ENCODE measurements at places on chromosomes 1 and 21.

GRCh38 chr1:68174738-68175113, 57.6 kb downstream of the WLS start:
- DNase-seq: no peak

DNA sequence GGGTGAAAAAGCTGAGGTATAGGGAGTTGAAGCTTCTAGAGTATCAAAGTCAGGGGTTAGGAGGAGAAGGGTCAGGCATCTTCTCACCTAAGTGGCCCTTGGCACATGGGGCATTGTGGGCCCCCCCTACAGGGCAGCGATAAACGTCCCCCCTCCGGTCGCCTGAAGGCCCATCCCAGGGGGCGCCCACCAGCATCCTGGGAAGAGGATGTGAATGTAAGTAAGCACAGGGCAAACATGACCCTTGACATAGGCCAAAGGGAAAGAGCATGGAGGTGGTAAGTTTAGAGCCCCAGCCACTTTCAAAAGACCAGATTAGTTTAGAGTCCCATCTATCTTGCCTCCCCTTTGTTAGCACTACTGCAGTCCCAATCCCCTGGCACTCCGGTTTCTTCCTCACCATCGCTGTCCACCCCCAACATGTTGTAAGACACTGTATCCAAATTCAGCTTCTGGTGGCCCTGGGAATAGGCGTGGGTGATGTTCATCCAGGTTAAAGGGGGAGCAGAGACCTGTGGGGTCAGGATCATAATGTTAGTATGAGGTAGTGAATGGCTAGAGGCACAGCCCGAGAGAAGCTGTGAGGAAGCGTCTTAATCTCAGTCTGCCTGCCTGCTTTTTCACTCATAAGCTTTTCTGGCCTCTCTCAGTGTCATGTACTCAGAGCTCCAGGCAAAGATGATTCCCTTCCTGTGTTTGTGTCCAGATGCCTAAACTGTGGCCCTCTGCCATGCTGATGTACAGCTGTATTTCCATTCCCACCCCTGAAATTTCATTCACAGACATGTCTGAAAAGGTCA, 2.7 kb downstream of the ITGA10 start:
- DNase-seq: no peak

DNA sequence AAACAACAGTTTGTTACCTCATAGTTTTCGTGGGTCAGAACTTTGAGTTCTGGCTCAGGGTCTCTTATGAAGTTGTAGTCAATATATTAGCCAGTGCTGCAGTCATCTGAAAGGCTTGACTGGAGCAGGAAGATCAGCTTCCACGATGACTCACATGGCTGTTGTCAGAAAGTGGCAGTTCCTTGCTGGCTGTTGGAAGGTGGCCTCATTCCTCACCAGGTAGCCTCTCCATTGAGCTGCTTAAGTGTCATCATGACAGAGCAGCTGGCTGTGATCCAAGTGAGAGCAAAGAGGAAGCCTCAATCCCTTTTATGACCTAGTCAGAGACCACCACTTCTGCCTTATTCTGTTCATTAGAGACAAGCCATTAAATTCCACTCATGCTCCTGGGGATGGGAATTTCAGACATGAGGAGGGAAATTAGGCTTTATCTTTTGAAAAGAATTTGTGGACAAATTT, 5.6 kb downstream of the OSBPL9 start:
- no peak for DNase-seq

- no peak for DNase-seq
These were observed 7.0 kb downstream of the DDOST start for GRCh38 chr1:20654104-20654690.

DNA sequence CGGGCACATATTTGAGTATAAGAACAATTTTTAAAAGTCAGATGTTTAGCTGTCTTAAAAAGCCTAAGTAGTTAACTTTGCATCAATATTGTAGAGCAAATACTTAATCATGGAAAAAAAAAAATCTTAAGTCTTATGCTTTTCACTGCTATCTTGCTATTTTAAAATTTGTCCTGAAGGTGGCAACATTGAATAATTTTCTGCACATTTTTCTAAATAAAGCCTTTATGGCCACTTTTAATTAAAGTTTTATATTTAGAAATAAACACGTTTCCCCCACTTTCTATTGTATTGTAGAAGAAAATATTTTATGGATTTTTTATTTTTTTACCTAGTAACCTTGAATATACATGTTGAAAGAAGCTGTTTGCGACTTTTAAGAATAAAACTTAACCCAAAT, 198.8 kb downstream of the AMY1C start:
- DNase-seq: no peak

DNA sequence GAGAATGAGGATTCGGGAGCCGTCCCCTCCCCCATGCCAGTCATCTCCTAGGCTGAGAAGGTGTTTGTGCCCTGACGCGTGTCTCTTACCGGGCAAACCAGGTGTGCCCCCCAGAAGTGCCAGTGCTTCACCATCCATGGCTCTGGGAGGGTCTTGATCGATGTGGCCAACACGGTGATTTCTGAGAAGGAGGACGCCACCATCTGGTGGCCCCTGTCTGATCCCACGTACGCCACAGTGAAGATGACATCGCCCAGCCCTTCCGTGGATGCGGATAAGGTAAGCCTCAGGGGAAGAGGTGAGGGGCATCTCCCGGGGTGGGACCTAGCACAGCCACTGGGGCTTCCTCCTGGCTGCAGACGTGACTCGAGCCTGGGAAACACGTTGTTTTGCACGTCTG, 959 bp downstream of the PADI6 start:
- DNase-seq: no peak

DNA sequence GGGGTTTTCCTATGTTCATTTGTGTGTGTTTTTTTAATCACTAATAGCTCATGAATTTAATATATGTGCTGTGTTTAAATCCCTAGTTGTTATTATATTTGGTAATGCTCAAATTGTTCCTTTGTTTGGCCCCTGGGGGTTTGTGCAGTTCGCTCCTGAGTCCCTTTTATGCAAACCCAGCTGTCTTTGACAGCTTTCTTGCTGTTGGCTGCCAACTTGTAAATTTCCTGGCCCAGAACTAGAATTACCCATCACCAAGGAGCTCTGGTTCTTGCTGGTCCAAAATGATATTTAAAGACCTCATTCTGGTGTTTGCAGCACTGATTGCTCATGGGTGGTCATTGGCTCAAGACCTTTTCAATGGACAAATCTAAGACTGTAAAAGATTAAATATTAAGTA, 39.6 kb upstream of the PGBD5 start:
- DNase-seq: no peak

DNA sequence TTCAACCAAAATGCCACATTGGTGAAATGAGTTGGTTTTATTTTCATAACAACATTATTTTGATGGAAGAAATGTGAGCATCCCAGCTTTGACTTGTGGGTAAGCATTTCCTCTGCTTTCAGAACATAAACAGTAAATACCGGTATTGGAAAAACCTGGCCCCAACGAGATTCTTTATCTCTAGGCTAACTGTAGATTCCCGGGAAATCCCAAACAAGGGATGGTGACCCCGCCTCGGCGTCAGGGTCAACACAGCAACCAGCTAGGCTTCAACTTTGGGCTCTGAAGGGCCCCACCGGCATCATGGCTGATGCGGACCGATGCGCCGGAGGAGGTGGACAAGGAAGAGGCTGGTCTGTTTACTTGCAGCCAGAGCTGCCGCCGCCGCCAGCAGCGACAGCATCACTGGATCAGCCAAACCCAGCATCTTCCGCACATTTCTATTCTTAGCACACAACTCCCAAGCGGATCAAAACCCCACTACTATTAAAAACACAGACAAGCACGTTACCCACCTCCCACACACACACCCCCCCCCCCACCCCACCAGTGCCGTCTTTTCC, 1.1 kb downstream of the AKT3 start:
- no peak for DNase-seq

DNA sequence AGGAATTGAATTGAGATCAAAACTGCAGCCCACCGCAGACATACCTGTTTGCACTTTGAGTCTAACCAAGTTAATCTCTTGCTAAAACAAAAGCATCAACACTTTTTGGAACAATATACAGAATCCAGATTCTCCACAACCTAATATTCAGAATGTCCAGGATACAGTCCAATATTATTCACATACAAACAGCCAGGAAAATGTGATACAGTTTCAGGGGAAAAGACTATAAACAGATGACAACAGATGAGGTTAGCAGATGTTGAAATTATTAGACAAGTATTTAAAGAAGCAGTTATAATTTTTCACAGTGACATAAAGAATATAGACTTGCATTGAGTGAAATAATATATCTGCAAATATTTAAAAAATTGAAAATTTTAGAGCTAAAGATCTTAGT, 678.1 kb upstream of the CXADR start:
- no peak for DNase-seq

GRCh38 chr1:202811296-202812175, 782 bp downstream of the PCAT6 start:
- DNase-seq: no peak

GRCh38 chr1:80064524-80064923, 1058.0 kb upstream of the ADGRL4 start:
- no peak for DNase-seq

- DNase-seq: no peak
These were observed 53.2 kb downstream of the SYT2 start for GRCh38 chr1:202656951-202657646.

GRCh38 chr1:207397525-207397926, 56.6 kb upstream of the CR2 start:
- no peak for DNase-seq

- DNase-seq: no peak
These were observed 143.9 kb downstream of the NOS1AP start for GRCh38 chr1:162213281-162213912.

DNA sequence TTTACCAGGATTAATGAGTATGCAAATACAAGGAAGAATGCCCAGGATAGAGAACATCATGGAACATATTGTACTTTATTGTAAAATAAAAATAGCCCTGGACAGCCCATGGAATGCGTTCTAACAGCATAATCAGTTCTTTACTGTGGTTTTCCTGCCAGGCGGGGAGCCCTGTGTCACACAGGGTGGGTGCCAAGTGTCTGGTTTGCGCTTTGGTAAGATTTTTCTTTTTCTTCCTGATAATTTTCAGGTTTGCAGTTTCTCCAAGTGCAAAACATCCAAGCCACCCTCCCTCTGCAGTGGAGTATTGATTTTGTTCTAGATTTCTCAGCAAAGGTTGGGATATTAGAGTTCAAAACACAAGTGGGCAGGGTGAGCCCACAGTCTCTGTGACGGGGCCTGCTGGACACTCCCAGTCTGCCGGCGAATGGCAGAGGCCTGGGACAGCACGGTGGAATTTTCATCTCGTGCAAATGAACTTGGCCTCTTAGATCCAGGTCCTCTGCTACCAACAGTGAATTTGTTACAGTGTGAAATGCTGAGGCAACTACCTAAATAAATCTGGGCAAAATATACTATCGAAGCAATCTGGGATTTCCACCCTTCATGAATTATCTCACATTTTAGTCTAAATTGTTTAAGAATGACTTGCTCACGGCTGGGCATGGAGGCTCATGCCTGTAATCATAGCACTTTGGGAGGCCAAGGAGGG, 15.6 kb upstream of the KCNJ15 start:
- DNase-seq: no peak

- DNase-seq: no peak
These were observed 164.5 kb downstream of the GRIK3 start for GRCh38 chr1:36869826-36870225.

- DNase-seq: no peak
These were observed 37.7 kb downstream of the CD34 start for GRCh38 chr1:207873055-207873890.

- no peak for DNase-seq
These were observed 185.1 kb downstream of the FCRL5 start for GRCh38 chr1:157367091-157367739.

GRCh38 chr1:201876148-201876818, 12.4 kb upstream of the SHISA4 start:
- no peak for DNase-seq

- DNase-seq: no peak
These were observed 76.3 kb downstream of the KRTAP19-8 start for GRCh38 chr21:30962013-30962412.

- DNase-seq: no peak
These were observed 222.0 kb downstream of the DENND1B start for GRCh38 chr1:197553281-197553680.

DNA sequence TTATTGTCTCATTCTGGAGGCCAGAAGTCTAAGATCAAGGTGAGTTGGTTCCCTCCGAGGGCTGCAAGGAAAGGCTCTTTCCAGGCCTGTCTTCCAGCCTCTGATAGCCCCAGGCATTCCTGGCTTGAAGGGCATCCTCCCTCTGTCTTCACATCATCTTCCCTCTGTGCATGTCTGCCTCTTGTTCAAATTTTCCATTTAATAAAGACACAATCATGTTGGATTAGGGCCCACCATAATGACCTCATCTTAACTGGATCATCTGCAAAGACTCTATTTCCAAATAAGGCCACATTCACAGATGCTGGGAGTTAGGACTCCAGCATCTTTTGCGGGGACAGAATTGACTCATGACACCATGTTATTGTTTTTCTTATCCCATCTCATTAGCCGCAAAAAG, 24.5 kb downstream of the HUNK start:
- no peak for DNase-seq

DNA sequence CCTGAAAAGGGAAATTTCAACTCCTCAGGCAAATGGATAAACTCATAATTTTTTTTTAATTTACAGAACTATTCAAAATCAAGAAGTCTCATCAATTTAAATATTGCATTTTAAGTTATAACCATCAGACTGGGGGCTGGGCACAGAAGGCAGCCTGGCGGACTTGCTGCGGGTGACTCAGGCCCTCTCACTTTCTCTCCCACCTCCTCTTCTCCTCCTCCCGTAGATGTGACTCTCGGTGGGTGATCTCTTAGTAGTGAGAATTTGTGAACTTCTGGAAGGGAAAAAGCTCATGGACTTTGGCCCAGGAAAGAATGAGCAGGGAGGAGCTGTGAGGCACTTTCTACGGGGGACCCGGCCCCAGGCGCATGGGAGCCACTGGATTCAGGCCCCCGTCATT, 32.9 kb downstream of the CLIC6 start:
- no peak for DNase-seq

GRCh38 chr21:31974454-31974985, 101.7 kb downstream of the HUNK start:
- no peak for DNase-seq

GRCh38 chr21:33801424-33802405, 113.9 kb downstream of the ATP5PO start:
- no peak for DNase-seq

GRCh38 chr1:27862671-27863537, 9.4 kb upstream of the THEMIS2 start:
- DNase-seq: peak; percentile 51

DNA sequence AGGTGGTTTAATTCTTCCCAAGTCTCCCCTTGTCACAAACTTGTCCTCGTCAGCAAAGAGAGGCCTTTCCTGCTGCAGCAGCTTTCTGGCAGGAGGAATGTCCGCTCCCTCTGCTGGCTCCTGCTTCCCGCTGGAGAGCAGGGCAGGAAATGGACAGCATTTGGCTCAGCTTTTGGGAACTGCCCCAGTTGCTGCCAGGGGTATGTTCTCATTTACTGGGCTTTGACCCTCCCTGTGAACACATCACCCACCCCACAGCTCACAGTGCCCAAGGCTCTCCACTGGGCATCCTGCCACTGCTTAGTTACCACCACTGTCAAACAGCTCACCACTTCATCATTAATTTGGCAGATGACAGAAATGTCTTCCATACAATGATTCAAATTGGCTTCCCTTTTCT, 75.4 kb downstream of the MRPL37 start:
- no peak for DNase-seq
